Esophagus squamous epithelium (tissue), 5 donors: ENCODE measurements at places on chromosomes 12 and 14.

GRCh38 chr12:131671871-131672270, 39.0 kb upstream of the SFSWAP start:
- no peak for DNase-seq

DNA sequence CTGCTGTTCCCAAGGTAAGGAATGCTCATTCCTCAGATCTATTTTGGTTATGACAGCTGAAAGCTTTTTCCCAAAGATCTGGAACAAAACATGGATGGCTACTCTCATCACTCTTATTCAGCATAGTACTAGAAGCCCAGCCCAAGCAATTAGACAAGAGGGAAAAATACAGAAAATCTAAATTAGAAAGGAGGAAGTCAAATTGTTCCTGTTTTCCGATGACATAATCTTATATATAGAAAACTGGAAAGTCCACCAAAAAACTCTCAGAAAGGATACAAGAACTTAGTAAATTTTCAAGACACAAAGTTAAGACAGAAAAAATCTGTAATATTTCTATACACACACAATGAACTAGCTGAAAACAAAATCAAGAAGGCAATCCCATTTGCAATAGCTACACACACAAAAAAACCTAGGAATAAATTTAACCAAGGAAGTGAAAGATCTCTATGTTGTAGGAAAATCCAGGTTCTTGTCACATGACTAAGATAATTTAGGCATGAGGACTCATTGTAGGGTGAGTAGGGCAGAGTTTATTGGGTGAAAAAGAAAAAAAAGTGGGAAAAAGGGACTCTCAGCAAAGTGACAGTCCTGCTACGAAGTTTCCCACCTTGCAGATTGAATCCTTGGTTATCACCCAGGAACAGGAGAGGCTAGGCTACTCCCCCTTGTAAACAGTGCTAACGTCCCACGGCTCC, 28.6 kb upstream of the KLRB1 start:
- no peak for DNase-seq

DNA sequence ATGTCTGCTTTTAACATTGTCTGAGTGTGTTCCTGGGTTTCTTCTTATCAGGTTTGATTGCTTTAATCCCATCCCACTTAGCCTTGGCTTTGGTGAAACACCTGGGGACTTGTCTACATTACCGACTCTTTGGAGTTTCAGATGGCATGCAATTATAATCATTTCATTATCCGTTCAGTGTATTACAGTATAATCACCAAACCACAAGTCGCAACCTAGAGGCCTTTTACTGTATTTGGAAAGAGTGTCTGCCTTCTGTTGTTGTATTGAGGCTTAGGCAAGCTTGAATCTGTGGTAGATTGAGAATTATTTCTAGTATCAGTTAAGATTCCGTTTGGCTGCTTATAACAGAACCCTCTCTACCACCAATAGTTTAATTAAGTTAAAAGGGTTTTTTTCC, 103.9 kb downstream of the TGFB3 start:
- no peak for DNase-seq

- DNase-seq: no peak
Measured at GRCh38 chr12:25054783-25055144, 105.9 kb upstream of the BCAT1 start.

GRCh38 chr12:65182012-65182739, 12.8 kb downstream of the LEMD3 start:
- no peak for DNase-seq

DNA sequence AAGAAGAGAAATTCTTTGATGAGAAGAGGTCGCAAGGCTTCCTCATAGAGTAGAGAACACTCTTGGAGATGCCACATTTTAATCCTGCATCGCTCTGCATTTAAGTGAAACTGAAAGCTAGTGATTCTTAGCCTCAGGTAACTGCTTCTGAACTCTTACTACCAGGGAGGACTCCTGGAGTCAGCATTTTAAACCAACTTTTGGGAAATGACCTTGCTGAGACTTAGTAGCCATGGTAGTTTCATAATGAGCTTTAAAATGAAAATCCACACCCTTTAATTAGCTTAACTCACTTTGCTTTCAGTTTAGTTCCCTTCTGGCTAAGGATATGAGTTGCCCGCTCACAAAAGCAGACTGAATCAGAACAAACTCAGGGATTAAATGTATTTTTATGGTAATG, 80.3 kb downstream of the SYNE2 start:
- DNase-seq: no peak

GRCh38 chr14:32383364-32384009, 54.4 kb downstream of the AKAP6 start:
- DNase-seq: no peak

DNA sequence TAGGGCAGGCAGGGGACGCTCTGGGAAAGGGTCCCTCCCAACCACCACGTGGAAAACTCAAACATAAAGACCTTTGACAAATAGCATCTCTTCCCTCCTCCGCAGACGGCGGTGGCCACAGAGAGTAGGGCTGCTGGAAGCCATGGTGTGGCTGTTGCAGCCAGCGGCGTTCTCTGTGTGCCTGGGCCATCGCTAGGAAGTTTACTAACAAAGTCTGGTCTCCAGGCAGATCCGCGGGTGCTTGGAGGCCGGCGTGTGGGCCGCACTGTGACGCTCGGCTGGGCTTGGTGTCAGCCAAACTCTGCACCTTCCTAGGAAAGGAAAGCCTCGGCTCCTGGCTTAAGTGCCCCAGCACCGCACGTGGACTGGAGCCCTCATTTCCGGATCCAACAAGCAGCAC, 65.6 kb downstream of the CCDC88C start:
- no peak for DNase-seq

GRCh38 chr12:78674311-78675090, 190.1 kb upstream of the SYT1 start:
- no peak for DNase-seq
